Activated T-helper 1 cell treated with anti-CD3 and anti-CD28 coated beads, Interleukin-12 subunit alpha, Interleukin-12 subunit beta, Interleukin-2, Interleukin-4 antibody, amounts not matched to agents 30 ng/mL and 10 ng/mL and 1 ng/mL, durations not matched to agents 14 hours and 24 hours and 36 hours (primary cell): ENCODE measurements at places on chromosomes 5 and 9.

GRCh38 chr5:30279237-30279636 is 914.2 kb upstream of the CDH6 start:
- no peaks in the 10 kb centered on the region for H3K36me3 ChIP-seq
- H3K4me1 ChIP-seq: no peaks in the 10 kb centered on the region
- H3K4me3 ChIP-seq: no peak overlapping the region
- no peak overlapping the region for H3K27ac ChIP-seq
- no peaks in the 10 kb centered on the region for H3K27me3 ChIP-seq

DNA sequence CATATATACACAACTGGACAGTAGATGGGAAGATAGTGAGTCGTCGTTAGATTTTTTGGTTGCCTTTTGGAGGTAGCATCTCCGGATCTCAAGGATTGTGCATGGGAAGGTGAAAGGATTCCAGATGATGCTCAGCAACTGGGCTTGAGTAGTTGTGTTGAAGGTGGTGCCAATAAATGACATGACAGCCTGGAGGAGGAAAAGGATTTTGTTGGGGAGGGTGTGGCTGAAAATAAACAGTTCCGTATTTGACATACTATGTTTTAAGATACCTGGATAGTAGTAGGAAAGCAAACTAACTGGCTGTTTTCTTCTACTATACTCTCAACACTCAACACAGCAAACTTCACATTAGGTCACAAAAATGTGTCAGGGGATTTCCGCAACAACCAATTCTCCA is 62.4 kb downstream of the SREK1 start:
- no peaks in the 10 kb centered on the region for H3K36me3 ChIP-seq

- no peak overlapping the region for H3K27ac ChIP-seq
- DNase-seq: no peak
These were observed 23.3 kb downstream of the SPZ1 start for GRCh38 chr5:80343067-80343466.

DNA sequence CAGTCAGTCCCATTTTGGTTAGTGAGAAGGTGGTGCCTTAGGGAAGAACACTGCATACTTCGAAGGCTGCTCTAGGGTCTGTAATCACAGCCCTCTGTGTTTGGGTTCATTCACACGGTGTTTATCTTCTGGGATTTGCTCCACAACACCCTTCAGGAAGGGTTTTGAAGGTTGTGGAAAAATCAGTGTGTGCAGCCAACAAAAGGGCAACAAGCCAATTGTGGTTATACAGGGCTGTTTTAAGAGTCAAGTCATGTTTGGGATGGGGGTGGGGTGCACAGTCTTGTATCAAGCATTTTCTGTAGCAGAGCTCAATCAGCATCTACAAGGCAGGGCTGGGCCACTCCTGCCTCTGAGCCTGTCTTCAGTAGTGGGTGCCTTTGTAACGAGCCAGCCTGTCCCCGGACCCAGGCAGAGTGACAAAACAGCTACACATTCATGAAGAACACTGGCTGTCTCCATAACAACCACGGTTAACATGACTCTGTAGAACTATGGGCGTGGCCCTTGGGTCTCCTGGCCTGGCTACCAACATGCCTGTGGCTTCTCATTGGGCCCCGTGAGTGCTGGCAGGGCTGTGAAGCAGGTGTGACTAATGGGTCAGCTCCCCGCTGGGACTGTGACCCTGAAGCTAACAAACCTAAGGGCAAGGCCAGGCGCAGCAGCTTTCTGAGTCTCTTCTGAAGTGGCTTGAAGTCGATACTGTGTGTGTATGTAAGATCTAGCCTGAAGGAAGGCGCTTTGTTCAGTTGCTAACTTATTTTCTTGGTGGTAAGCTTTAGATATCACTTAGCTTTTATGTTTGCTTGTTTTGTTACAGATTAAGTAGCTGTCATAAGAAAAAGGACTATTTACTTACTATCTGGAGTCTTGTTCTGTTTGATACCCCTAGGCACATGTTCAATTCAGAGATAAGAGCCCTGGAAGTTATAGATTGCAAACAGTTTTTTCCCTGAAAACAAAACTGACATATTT is 27.9 kb upstream of the GOLM1 start:
- no peak overlapping the region for H3K4me3 ChIP-seq
- H3K4me1 ChIP-seq: no peaks in the 10 kb centered on the region
- no peak overlapping the region for H3K27ac ChIP-seq
- DNase-seq: no peak
- H3K36me3 ChIP-seq: no peaks in the 10 kb centered on the region

- no peaks in the 10 kb centered on the region for H3K27me3 ChIP-seq
- no peaks in the 10 kb centered on the region for H3K4me1 ChIP-seq
- no peak overlapping the region for H3K27ac ChIP-seq
- DNase-seq: no peak
- H3K4me3 ChIP-seq: no peak overlapping the region
These were observed 18.9 kb downstream of the BNIP1 start for GRCh38 chr5:173163219-173163618.

GRCh38 chr5:66129144-66129543 is 15.0 kb upstream of the SREK1 start:
- H3K27me3 ChIP-seq: peaks cover 1% of the 10 kb centered on the region
- no peak overlapping the region for H3K4me3 ChIP-seq
- no peaks in the 10 kb centered on the region for H3K4me1 ChIP-seq
- no peak overlapping the region for H3K27ac ChIP-seq

DNA sequence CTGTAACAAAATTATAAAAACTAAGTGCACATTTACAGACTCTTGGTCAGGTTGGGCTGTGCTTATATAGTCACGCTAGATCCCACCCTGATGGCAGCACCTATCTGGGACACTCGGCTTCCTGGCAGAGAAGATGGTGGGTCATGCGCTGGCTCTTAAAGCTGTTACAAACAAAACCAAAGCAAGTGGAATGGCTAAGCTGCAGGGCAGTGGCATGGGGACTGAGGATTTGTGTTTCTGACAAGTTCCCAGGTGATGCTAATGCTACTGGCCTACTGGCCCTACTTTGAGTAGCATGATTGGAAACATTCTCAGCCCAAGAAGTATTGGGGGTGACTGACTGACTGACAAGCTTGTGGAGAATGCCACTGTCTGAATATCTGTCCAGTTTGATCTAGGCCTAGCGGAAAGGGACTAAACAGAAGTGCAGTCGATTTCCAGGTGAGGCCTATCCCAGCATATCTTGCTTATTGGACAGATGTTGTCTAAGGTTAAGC is 8.3 kb downstream of the BTF3 start:
- no peak for DNase-seq
- peaks cover 37% of the 10 kb centered on the region for H3K36me3 ChIP-seq
- H3K4me3 ChIP-seq: no peak overlapping the region
- peaks cover 2% of the 10 kb centered on the region for H3K4me1 ChIP-seq

DNA sequence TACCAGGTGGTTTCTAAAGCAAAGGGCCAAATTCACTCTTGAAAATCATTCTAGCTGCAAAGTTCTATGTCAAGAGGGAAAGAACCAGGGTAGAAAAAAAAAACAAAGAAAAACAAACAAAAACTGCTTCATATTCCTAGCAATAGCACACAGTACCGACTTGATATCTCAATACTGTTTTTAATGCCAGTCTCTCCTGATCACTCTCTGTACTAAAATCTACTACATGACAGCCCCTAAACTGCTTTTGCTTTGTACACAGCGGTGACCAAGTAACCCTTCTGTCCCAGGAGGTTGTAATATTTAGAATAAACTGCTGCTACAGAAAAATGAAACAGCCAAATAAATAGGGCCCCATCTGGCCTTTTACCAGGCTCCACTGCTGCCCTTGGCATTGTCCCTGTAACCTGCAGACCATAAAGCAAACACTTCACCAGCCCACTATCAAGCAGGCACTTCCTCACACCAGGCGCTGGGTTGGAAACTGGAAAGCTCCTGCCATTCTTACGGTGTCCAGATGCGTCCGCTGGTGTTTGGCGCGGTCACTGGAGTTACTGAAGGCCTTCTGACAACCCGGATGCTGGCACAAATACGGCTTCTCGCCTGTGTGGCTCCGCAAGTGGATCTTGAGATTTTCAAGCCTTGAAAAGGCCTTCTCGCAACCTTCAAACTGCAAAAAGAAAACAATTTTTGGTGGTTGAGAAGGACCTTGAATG is 363.2 kb downstream of the GLIS3 start:
- no peaks in the 10 kb centered on the region for H3K27me3 ChIP-seq
- peaks cover 16% of the 10 kb centered on the region for H3K4me1 ChIP-seq
- H3K4me3 ChIP-seq: no peak overlapping the region
- no peak for DNase-seq
- no peak overlapping the region for H3K27ac ChIP-seq

DNA sequence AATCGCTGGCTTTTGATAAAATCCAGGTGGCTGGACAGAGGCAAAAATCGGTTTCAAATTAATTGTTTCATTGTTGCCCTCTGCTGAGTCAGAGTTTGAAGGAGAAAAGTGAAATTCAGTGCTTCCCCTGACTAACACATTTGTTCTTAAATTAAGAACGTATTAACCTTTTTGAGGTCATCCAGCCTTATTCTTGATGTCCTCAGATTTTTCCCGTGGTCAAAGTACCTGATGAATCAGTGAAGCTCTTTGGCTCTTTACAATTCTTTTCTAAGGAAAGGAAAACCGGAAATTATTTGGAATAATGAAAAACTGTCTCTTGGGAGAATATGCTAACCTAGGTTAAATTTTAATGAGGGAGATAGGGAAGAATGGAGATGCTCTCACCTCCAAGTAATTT is 21.6 kb downstream of the OSMR start:
- H3K4me1 ChIP-seq: no peaks in the 10 kb centered on the region
- no peaks in the 10 kb centered on the region for H3K36me3 ChIP-seq
- H3K4me3 ChIP-seq: no peak overlapping the region
- H3K27ac ChIP-seq: no peak overlapping the region

- DNase-seq: no peak
- peaks cover 40% of the 10 kb centered on the region for H3K4me1 ChIP-seq
- peak overlapping the region; percentile 89 for H3K4me3 ChIP-seq
- peak overlapping the region; percentile 96 for H3K27ac ChIP-seq
- peaks cover 5% of the 10 kb centered on the region for H3K36me3 ChIP-seq
These were observed 1.2 kb upstream of the RNF38 start for GRCh38 chr9:36401164-36401740.

DNA sequence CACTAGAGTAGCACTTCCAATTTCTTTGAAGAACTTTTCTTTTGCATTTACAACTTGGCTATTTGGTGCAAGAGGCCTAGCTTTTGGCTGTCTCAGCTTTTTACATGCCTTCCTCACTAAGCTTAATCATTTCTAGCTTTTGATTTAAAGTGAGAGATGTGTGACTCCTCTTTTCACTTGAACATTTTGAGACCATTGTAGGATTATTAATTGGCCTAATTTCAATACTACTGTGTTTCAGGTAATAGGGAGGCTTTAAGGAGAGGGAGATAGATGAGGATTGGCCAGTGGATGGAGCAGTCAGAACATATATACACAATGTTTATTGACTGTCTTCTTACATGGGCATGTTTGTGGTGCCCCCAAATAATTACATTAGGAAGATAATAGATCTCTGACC is 161.7 kb downstream of the GNA14 start:
- peaks cover 4% of the 10 kb centered on the region for H3K36me3 ChIP-seq
- H3K4me3 ChIP-seq: no peak overlapping the region
- DNase-seq: no peak
- H3K27me3 ChIP-seq: peaks cover 2% of the 10 kb centered on the region
- H3K4me1 ChIP-seq: peaks cover 29% of the 10 kb centered on the region

DNA sequence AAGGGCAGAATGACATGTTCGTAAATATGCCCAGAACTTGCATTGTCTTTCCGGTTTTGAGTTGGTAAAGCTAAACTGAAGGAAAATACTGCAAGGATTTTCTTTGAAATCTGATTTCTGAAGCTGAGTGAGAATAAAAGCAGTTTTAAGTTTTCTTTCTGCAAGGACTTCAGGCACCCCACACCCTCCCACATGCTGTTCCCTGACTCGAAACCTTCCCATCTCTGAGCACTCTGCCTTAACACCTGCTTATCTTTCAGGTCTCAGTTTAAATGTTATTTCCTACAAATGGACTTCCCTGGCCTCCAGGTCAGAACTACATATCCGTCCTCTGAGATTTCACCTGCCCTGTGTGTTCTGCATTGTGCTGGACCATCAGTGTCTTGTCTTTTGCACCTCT is 93.8 kb downstream of the KLHL3 start:
- peaks cover 3% of the 10 kb centered on the region for H3K27me3 ChIP-seq
- no peak for DNase-seq
- H3K36me3 ChIP-seq: no peaks in the 10 kb centered on the region
- H3K27ac ChIP-seq: no peak overlapping the region
- no peaks in the 10 kb centered on the region for H3K4me1 ChIP-seq
- no peak overlapping the region for H3K4me3 ChIP-seq

- peaks cover 19% of the 10 kb centered on the region for H3K36me3 ChIP-seq
- no peaks in the 10 kb centered on the region for H3K27me3 ChIP-seq
- DNase-seq: no peak
- H3K4me3 ChIP-seq: no peak overlapping the region
- no peak overlapping the region for H3K27ac ChIP-seq
- H3K4me1 ChIP-seq: peaks cover 47% of the 10 kb centered on the region
These were observed 182.2 kb downstream of the MAPKAP1 start for GRCh38 chr9:125524583-125525355.

DNA sequence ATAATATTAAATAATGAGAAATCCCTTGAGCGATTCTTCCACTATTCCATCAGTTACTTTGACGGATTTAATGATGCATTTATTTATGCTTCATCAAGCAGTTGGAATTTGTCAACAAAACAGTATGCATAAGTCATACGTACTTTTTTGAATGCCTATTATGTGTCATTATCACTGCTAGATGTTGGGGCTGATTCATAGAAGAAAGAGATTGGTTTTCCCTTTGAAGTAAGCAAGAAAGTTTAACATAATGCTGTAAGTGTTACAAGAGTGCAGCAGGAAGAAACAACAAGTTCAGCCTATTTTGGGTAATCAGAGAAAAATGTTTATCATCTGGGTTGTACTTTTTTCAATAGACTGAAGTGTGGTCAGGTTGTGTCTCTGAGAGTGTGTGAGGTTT is 121.2 kb upstream of the RANBP3L start:
- no peak overlapping the region for H3K27ac ChIP-seq
- peaks cover 8% of the 10 kb centered on the region for H3K27me3 ChIP-seq
- no peak for DNase-seq
- peaks cover 7% of the 10 kb centered on the region for H3K4me1 ChIP-seq
- no peak overlapping the region for H3K4me3 ChIP-seq

GRCh38 chr5:110702704-110703103 is 23.8 kb downstream of the TMEM232 start:
- no peak overlapping the region for H3K4me3 ChIP-seq
- no peaks in the 10 kb centered on the region for H3K4me1 ChIP-seq
- no peak overlapping the region for H3K27ac ChIP-seq
- H3K27me3 ChIP-seq: peaks cover 3% of the 10 kb centered on the region
- DNase-seq: no peak

- H3K4me3 ChIP-seq: no peak overlapping the region
- H3K27me3 ChIP-seq: no peaks in the 10 kb centered on the region
- no peaks in the 10 kb centered on the region for H3K4me1 ChIP-seq
- H3K27ac ChIP-seq: no peak overlapping the region
These were observed 923.0 kb upstream of the SEMA6A start for GRCh38 chr5:117497601-117498000.

- no peak overlapping the region for H3K27ac ChIP-seq
- no peak for DNase-seq
- no peaks in the 10 kb centered on the region for H3K4me1 ChIP-seq
- H3K4me3 ChIP-seq: no peak overlapping the region
- H3K27me3 ChIP-seq: no peaks in the 10 kb centered on the region
- no peaks in the 10 kb centered on the region for H3K36me3 ChIP-seq
These were observed 167.8 kb upstream of the CCNG1 start for GRCh38 chr5:163269624-163270023.
